ENCODE measurements at places on chromosomes 5 and 9.
A peak's percentile ranks its signal among the peaks of the same experiment; 100 is the strongest.

DNA sequence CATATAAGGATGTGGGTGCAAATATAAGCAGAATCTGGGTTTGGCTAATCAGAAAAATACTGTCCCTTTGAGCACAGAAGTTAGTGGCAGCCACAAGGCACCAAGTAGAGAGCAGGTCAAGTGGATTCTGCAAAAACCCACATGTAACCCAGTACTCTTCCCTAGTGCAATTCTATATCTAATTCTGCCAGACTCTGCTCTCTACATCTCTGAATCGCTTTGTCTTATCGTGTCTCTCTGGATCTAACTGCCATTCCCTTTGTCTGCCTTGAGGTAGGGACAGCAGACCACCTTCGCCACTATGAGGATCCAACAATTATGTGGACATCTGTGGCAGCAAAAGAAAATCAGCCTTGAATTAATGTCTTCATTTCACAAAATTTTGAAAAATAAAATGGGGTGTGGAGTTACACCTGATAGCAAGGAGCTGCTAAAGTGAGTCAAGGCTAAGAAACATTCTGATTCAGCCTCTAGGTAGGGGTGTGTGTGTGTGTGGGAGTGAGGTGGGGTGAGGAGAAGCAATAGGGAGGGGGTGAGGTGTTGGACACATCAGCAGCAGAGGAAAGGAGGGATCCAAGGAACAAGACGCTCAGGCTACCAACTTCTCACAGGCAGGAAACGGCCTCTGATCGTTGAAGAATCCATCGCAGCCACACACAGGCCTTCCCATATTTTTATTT, 33.7 kb upstream of the ZNF366 start:
- no peak for DNase-seq

GRCh38 chr5:39255406-39255805, 36.0 kb upstream of the FYB1 start:
- no peak for DNase-seq

DNA sequence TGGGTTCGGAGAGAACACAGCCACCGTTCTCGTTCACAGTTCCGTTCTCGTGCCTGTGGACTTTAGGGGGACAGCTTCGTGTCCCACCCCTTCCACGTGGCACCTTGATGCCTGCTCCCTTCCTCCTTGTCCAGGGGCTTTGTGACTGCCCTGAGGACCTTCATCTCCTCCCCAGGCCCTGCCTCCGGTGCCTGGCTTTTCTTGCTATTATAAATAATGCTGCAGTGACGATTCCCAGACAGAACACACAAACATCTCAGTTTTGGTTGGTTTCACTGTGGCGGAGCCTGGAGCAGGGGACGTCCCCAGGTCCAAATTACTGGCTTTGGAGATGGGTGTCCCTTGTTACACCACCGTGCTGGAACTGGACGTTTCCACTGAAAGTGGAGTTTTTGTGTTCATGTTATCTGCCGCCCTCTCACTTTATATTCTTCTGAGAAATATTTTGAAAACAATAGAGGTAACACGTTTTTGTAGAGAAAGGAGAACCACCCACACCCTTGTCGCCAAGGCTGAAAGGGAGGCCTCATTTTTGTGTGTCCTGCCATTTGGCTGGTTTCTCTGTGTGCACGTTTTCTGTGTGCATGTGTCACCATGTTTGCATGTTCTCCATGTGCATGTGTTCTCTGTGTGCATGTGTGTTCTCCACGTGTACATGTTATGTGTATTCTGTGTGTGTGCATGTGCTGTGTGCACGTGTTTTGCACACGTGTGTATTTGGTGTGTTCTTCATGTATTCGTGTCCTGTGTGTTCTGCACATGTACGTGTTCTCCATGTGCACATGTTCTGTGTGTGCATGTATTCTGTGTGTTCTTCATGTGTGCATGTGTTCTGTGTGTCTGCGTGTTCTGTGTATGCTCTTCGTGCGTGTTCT, 24.2 kb downstream of the WNK2 start:
- no peak for DNase-seq

DNA sequence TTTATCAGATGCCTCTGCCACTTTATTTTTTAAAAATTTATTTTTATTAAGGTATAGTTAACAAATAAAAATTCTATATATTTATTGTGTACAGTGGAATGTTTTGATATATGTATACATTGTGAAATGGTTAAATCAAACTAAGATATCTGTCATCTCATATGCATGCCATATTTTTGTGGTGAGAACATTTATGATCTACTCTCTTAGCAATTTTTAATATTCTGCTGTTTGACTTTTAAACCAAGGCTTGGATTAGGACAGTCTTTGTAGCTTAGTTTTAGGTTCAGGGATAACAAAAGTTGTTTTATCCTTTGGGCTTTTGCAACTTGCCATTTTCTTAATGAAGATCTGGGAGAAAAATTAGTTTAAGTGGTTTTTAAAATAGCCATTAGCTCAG, 46.0 kb upstream of the CDKN2B start:
- DNase-seq = no peak

DNA sequence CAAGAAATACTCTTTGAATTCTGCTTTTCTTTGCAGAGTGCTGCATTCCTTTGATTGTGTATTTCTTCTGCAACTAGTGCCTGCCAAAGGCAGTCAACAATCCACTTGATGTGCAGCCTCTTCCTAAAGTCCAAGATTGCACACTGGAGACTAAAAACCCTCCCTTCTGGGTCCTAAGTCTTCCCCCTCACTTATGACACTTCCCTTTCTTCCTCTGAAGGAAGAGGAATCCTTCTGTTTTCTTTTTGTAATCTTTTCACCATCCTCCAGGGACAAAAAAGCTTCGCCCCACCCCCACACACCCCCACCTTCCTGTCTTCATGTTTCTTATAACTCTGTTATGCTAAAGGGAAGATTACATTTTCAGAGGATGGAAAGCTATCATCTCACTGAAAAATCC, 39.9 kb downstream of the WDR36 start:
- DNase-seq = no peak

- peak; percentile 41 for DNase-seq
Observed at GRCh38 chr5:150461231-150461630, 11.7 kb upstream of the RPS14 start.

- DNase-seq = no peak
Observed at GRCh38 chr5:166399781-166400180, 1891.7 kb upstream of the WWC1 start.

- DNase-seq = no peak
Observed at GRCh38 chr9:18331310-18331684, 142.7 kb upstream of the ADAMTSL1 start.

GRCh38 chr9:684054-684890, 157.2 kb upstream of the DMRT1 start:
- no peak for DNase-seq

DNA sequence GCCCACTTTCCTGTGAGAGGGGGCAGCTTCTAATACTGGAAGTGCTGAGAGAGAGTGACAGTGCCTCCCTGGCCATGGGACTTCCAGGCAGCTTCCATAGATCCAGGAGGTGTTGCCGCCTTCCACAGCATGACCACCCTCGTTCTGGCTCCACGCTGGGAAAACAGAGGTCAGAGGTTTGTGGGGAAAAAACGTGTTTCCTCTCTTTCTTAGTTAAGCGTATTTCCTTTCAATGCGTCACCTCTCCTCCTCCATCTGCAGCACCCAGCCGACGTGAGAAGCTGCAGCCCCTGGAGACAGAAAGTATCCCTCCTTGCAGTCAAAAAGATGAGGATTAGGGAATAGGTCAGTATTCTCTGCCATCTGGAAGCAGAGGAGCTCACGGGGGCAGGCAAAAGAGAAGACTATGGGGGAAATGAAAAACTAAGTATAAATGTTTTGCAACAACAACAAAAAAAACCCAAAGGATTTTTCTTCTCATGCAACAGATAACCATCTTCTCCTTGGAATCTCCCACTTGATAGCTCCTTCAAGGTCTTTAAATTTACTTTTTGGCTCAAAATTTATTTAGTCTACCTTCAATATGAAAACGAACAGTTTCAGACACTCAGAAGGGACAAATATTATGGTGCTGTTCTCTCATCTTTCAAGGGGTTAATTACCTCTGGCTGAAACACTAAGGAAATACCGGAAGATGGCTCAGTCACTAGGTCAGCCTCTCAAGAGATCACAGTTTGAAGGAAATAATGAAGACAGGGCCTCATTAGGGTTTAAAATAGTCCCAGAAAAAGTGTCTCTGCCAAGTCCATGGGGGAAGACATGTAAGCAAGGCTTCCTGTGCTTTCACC, 38.0 kb downstream of the MTMR12 start:
- no peak for DNase-seq

- no peak for DNase-seq
Observed at GRCh38 chr9:15221746-15222145, 85.3 kb downstream of the TTC39B start.

DNA sequence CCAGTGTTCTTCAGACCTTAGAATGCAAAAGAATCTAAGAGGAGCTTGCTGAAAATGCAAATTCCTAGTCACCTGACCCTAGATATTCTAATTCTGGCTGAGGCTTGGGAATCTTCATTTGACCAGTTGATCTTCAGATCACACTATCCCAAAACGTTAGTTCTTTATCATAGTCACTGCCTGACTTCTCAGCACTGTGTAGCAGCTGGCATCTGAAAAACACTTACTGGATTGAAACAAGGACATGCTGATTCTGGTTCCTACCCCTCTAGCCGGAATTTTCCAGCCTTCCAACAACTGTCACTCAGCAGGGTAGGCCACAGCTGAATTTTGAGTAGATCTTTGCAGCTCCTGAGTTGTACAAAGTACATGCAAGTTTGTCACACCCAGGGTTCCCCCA, 72.2 kb downstream of the EBF1 start:
- no peak for DNase-seq

- DNase-seq = no peak
Observed at GRCh38 chr5:111119856-111120255, 27.7 kb downstream of the WDR36 start.

DNA sequence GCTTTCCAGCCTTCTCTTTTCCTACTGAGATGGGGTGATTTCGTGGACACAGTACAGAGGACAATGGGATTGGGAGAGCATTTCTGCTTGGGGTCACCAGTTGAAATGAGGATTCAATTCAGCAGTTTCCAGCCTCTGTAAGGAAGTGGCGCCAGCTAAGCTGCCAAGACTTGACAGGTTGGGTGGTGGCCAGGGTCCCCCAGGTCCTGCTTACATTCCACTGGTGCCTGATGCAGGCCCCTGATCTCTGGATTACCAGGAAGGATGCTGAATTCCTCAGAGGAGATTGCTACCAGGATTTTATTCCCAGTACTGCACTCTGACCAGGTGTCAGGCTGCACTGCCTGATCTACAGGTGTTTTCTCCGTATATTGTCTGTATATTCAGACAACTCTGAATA, 119.7 kb downstream of the PSD2 start:
- no peak for DNase-seq

DNA sequence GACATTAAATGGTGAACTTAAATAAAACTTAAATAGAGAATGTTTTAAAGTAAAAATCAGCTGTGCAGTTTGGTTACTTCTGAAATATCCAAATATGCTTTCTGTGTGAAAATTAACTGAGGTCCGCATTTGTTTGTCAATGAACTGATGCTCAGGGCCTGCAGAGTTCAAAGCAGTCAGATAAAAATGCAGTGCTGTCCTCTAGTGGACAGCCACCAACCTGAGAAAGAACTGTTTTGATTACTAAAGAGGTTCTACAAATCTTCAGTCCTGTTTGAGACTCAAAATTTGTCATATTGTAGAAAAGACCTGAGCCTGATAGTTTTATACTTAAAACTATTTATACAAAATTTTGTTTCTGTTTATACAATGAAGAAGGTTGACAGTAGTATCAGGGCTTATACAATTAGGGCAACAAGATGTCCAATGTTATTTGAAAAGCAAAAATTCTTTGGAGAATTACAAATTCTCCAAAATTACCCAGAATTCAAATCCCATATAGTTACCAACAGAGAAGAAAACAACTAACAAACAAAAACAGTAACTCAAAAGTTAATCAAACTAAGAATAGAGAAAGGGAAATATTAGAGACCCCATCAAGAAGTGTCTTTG, 232.3 kb upstream of the TBCA start:
- no peak for DNase-seq

- DNase-seq = peak; percentile 86
Observed at GRCh38 chr5:176536132-176536901, 885 bp downstream of the RNF44 start.

DNA sequence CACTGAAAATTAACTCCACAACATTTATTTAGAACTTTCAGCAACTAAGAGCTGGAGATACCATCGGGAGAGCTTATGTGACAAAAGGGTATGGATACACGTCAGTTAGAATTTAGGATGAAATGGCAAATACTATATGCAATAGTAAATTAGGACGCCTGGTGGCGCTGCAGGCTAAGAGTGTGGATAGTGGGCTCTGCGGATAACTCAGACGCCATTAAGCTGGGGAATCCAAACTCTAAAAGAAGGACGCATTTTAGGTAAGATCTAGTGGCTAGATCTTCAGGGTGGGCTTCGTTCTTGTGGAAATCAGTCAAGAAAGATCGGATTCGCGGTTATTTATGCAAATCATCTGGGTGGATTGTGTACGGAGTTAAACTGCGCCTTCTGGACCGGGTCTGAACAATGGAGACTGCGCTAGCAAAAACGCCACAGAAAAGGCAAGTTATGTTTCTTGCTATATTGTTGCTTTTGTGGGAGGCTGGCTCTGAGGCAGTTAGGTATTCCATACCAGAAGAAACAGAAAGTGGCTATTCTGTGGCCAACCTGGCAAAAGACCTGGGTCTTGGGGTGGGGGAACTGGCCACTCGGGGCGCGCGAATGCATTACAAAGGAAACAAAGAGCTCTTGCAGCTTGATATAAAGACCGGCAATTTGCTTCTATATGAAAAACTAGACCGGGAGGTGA, at the start of gene PCDHB5:
Gene PCDHB5, plus strand, starts transcription at position 177 of the 688 bp plus-strand sequence. Its CDS starts 229 bp downstream, at position 406.
- no peak for DNase-seq

DNA sequence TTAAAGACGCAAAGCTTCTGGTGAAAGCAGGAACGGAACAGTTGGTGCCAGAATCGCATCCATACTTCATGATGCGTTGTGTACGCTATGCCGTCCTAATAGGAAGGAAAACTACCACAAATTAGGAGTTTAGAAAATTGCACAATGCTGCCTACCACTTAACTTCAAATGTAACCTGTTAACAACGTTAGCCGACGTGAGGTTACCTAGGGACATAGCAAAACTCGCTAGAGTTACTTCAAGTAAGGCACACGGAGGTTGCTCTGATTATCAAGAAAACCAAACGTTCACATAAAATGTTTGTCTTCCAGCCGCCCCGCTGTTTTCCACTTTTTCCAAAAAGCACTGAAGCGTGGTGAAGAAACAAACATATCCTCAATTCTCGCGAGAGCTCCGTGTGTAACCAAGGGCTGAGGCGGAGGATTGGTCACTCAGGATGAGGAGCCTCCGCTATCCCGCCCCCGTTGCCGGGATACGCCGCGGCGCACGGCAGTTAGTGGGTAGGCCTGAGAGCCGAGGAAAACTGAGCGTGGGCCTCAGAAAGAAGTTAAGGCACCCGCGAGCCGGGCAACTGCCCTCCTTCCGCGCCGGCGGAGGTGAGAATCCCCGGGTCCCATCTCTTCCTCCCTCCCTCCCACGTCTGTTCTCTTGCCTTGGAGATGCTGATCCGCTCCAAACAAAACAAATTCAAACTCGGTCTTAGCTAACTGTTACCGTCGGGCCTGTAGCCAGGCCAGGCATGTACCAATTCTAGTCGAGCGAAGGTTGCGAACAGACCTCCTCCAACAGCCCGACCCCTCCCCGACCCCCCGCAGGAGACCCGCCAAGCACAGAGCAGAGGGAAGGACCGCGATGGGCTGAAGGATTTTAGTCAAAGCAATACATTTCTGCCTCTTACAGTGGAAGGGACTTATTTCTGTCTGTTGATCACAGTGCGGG, at the start of gene IFT74:
Gene IFT74, plus strand, starts transcription at position 492 of the 939 bp plus-strand sequence. CDS start 5,556 bp downstream, outside the sequence.
- DNase-seq = peak; percentile 98

All from left colon (tissue), 2 donors.